ENCODE measurements at places on chromosomes 3 and 15.
A peak's percentile ranks its signal among the peaks of the same experiment; 100 is the strongest.

- no peak for DNase-seq
Observed at GRCh38 chr15:98493966-98494511, 154.3 kb upstream of the IGF1R start.

DNA sequence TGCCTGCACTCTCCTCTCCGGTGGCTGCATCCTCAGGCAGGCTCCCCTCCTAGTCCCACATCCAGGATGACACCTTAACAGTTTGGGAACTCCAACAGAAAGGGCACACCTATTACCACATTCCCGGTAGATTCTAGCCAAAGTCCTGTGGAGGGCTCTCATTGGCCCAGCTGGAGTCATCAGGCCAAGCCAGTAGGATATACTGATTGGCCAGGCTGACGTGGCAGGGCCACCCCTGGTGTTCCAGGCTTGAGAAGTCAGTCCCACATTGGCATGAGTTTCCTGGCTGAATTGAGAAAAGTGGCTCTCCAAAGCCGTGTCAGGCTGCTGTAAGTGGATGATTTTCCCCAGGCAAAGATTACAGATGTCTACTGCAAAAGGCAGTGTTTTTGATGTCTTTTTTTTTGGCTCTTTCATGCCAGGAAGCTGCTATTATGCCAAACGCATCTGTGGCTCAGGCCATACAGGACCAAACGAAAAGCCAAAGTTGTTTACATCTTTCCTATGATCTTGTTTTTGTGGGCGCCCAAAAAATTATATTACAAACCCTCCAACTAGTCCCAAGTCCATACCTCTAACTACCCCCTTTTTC is 6.6 kb upstream of the BLM start:
- no peak for DNase-seq

DNA sequence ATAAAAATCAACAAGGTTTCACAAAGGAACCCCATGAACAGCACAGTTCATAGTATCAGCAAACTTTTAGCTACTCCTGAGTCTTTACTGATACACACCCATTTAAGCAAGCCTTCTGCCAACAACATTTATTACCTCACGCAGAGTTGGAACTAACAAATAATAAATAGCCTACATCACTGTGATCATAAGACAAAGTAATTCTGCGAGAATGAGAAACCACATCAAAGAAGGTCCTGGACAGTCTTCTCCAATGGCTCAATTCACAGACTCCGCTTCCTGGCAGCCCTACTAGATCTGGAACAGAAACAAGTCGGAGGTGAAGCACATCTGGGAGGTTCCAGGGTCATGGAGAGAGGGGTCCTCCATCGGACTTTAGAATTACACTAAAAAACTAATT is 37.0 kb downstream of the LDHAL6B start:
- no peak for DNase-seq

DNA sequence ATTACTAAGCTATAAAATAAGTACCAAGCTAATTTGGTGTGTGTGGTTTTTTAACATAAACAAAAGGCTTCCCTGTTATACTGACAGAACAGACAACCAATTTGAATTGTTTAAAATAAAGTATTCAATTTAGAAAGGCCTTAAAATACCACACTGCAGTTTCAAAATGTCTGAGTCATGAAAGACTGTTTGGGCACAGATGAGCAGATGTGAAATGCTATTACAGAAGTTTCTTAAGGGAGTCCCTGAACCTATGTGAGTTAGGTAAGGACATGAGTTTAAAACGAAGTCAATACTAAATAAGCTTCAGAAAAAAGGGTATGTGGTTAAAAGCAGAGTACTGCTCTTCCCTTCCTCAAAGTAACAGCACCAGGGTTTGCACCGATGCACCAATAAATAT is 69.7 kb upstream of the SETMAR start:
- no peak for DNase-seq

DNA sequence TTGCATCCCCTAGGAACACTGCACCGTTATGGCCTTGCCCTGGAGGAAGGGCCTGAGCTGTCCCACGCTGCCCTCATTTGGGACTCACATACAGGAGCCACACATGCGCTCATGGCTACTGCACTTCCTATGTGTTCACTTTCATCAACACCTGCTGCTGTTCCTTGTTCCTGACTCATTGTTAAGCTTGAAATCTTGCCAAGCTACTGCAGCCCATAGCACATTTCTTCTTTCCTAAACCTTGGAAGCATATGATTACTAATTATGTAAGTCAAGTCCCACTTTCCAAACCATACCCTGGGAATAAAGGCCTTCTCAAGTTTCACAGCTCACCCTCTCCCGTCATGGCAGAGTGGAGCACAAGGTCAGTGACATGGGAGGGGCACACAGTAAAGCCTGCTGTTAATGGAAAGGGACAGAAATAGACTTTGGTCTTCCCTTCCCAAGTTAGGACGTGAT is 307.9 kb downstream of the CLSTN2 start:
- no peak for DNase-seq

DNA sequence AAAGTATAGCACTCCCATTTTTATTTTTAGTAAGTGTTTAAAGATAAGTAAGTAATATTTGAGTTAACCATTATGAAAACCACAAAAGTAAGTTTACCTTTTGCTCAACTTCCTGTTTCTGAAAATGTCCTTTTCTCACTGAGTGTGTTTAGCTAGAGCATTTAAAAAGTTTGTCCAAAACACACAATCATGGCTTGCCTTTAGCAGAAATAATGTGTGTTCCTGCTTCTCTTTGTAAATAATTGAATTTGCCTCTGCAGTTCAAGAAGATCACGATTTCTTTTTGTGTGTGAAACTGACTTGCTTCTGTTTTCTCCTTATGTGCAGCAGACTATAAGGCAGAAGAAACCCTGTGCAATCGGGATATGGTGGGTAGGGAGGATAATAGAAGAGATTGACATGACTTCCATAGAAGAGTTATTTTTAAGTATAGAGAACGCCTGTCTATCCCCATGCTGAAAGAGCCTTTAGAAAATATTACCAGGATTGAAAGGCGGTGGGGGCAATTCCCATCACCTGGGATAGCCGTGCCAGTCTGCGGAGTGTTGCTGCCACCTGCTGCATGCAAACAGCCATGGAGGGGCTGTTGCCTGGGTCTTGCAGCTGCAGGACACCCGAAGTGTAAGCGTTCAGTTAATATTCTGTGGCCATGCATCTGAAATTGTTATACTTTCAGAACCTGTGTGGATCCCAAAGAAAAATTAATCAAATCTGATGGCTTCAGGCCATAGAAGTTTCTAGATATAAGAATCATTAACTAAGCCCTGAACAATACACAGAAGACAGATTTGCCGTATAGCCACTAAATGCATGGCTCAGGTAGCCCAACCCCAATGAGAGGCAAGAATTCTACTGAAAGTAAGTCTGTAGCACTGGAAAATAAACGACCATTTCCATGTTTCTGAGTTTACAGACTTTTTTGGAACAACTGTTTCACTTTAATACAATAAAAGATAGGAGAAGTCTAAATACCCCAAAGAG is 2.4 kb upstream of the CD96 start:
- DNase-seq, result peak; percentile 41

GRCh38 chr3:127678611-127679533 is 6.1 kb downstream of the ABTB1 start:
- no peak for DNase-seq

DNA sequence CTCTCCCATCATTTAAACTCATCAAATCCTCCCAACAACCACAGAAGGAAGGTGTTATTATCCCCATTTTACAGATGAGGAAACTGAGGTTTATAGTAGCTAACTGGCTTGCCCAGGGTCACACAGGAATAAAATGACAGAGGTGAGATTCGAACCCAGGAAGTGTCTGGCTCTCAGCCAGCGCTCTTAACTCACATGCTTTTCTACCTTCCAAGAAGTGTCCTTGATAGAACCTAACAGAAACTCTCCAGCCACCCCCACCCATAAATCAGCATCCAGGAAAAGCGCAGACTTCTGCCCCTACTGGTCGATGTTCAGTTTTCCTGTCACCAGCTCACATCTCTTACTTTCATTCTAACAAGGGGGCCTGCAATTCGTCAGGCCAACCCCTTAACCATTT is 51.7 kb downstream of the SPATA12 start:
- no peak for DNase-seq

- DNase-seq, result no peak
Observed at GRCh38 chr3:35745351-35745750, 106.0 kb downstream of the ARPP21 start.

- no peak for DNase-seq
Observed at GRCh38 chr3:12451960-12452359, 32.3 kb upstream of the TSEN2 start.

DNA sequence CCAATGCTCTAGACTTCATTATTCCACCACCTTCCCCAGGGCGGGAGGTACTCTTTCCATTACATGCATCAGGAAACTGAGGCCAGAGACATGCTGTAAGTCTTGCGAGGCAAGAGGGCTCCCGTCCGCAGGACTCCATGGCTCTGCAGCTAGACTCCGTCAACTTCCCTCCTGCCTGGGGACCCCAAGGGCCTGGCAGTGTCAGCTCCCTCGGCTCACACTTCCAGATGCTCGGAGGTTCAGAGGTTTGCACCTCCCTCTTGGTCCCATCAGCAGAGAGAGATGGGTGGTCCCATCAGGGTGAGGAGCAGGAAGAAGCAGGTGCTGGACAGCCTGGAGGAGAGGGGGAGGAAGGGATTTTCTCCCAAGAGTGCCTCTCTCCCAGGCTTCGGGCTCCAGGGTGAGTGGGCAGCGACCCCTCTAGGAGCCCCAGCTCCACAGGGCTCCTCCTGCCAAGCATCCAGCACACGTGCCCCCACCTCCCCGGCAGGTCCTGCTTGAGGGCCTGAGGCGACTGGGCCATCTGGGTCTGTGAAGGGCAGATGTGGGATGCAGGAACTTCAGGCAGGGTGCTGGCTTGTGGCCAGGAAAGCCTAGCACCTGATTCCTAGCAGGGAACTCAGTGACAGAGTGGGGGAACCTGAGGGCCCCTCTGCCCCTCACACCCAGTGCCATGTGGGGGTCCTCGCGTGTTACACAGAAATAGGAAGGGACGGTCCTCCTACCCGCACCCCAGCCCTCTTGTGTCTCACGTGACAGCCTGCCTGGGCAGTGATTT is 9.3 kb downstream of the PAK6 start:
- DNase-seq, result no peak

DNA sequence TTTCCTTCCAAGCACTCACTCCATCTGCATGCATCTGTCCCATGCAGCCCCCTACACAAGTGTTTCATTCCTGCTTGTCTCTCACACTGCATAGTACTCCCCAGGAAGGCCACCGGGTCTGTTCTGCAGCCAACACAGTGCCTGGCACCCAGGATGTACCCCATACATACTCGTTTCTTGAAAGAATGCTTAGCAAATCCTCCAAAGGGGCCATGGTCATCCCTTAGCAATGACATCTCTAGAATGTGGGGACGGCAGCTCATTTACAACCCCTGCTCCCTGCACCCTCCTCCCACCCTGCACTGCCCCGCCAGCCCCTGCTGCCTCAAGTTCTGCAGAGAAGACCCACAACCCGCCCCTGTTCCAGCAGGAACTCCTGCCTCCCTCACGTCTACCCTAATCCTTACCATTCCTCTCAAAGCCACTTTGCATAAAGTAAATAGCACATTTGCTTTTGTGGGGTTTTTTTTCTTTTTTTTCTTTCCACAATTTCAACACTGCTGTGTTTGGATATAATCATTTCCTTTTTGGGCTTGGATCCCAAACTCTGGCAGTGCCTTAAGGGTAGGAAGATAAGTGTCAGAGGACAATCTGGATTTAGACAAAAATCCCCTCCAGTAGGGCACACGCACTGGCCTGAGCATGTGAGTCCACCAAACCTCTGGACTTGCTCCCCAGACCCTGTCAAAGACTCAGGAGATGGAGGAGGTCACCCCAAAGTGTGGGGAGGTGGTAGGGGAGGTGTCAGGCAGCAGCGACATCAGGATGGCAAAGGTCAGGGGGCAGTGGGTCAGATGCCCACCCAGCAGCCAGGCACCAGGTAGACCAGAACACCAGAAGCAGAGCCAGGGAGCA is 68.4 kb downstream of the MEGF11 start:
- no peak for DNase-seq

DNA sequence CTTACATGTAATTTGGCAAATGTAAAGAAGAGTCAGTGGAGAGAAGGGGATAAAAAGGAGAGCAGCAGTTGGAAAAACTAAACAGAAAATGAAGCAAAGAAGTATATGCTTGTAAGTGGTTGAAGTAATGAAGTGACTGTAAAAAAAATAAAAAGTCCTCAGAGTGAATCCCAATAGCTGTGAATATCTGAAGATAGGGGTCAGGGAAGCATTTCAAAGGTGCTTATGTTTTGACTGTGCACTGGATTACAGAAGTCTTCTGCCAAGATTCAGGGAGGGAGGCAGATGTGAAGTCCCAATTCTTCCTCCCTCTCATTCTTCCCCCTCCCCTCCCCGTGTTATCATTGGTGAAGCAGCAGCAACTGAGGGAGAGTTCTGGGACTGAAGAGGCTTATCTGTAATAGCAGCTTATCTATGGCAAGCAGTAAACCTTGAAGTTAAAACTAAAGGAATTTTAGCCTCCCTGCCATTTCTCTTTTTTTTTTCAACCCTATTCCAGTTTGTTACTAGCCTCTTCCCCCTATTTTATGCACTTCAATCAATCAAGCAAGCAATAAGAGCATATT is 597.9 kb downstream of the IGSF11 start:
- no peak for DNase-seq

- DNase-seq, result no peak
Observed at GRCh38 chr3:185815391-185816282, 9.2 kb downstream of the IGF2BP2 start.

DNA sequence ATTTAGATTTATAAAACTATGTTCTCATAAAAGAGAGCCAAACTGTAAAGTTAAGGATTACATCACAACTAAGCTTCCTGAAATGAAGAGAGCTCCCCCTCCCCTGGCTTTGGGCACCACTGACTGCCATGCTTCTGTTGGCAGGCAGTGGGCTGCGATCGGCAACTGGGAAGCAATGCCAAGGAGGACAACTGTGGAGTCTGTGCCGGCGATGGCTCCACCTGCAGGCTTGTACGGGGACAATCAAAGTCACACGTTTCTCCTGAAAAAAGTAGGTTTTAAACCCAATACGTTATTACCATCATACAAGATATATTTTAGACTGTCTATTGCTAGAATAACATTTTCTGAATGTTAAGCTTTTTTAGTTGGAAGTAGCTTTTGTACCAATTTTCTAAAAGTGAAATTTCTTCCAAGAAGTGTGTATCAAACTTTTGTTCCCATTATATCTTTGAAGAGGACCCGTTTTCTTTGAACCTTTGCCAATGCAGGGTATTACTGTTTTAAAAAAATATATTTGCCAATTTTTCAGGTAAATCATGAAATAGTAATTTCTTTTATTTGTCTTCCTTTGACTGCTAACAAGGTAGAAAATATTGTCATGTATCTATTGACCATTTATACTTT is 184.1 kb downstream of the ADAMTSL3 start:
- no peak for DNase-seq

GRCh38 chr15:60580073-60580472 is 101.1 kb upstream of the ICE2 start:
- no peak for DNase-seq
